Osteoblast (primary cell): ENCODE measurements at places on chromosomes 3 and 15. TPM values are rescaled to one million over a fixed set of nuclear protein-coding genes. Genes with fewer than 3 reads are reported as not detected.

DNA sequence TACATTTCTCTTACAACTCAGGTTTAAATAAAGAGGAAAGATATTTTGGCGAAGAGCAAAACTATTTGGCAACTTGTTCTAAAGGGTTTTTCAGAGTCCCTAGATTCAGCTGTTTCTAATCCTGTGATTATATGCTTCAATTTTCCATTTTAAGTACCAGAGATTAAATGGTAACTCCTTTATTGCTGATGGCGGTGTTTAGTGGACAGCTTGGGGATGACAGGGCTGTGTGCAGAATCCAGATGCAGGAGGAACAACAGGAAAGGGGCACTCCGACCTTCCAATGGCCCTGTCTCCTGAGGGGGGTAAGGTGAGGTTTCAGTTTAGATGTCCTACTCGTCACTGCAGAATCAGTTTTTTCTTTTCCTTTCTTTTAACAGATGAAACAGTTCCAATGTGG lies 405.0 kb downstream of the PDCD6IP start:
- no peak for DNase-seq

DNA sequence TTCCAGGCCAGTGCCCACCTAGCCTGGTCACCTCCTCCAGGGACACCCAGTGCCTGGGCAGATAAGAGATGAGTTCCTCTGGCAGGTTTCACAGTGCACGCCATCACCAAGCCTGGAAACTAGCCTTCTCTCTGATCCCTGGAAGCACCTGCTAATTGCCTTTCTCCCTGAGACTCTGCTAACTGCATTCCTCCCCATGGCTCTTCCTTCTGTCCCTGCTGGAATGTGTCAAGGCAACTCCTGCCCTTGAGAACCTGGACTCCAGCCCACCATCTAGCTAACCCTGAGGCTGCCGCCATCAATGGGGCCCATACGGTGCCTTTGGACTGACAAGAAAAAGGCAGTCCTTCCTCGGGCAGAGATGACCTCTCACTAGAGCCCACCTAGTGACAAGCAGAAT lies 18.5 kb downstream of the VIPR1 start:
- no peak for DNase-seq

GRCh38 chr15:29825227-29825626 lies 3.0 kb upstream of the TJP1 start:
- DNase-seq, result no peak

DNA sequence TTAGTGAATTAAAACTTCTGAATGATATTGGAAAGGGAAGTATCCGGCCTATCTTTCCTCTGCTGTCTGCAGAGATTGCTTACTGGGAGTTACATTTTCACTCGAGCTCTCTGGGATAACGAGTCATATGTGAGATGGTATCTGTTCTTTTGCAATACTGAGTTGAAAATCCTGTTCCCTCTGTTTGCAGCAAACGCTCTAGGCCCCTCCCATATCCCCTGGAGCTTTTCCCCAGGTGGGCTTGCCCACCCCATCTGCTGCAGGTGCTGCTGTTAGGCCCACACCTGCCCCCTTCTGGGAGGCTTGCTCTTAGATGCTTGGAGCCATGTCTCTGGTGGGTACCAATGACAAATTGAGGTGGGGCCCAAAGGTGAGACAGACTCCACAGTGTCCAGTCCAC lies 42.7 kb upstream of the MTMR10 start:
- no peak for DNase-seq

DNA sequence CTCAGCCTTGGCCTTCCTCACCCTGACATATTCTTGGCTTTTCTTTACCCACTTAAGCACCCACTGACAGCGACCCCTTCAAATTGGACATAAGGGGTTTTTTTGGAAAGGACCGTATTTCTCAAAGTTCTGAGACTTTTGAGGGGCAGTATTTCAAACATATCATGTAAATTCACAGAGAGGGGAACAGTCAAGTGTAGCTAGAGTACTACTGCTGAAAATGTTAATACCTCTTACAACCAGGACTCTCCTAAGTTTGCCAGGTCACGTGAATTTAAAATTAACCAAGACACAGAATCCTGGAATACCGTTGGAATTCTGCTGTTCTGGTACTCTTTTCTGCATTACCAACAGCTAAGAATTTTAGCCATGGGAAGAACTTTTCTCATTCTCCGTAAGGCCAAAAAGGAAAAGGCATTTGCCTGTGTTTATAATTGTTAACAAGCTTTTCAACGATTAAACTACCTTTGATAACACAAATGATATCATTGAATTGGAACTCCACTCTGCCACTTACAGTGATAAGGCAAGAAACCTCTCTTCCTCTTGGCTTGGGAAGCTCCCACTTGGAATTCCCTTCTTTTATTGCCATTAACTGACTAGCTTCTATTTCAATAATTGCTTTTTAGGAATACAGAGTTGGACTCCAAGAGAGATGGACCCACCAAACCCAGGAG lies 597 bp upstream of the GBE1 start:
- no peak for DNase-seq

- peak; percentile 88 for DNase-seq
Measured at GRCh38 chr3:42229942-42230688, 35.9 kb downstream of the CCK start.

DNA sequence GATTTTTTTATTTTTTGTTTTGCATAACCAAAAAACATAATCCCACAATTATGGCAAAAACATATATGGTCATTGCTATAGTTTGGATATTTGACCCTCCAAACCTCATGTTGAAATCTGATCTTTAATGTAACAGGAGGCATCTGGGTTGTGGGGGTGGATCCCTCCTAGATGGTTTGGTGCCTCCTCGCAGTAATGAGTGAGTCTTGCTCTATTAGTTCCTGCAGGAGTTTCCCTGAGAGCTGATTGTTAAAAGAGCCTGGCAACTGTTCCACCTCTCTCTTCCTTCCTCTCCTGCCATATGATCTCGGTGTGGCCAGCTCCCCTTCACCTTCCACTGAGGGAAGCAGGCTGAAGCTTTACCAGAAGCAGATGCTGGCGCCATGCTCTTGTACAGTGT lies 33.2 kb upstream of the TRIM59 start:
- DNase-seq, result no peak

GRCh38 chr3:166191411-166191810 lies 354.2 kb upstream of the BCHE start:
- DNase-seq, result no peak

GRCh38 chr3:146390957-146391356 lies 78.4 kb downstream of the PLSCR2 start:
- peak; percentile 48 for DNase-seq

DNA sequence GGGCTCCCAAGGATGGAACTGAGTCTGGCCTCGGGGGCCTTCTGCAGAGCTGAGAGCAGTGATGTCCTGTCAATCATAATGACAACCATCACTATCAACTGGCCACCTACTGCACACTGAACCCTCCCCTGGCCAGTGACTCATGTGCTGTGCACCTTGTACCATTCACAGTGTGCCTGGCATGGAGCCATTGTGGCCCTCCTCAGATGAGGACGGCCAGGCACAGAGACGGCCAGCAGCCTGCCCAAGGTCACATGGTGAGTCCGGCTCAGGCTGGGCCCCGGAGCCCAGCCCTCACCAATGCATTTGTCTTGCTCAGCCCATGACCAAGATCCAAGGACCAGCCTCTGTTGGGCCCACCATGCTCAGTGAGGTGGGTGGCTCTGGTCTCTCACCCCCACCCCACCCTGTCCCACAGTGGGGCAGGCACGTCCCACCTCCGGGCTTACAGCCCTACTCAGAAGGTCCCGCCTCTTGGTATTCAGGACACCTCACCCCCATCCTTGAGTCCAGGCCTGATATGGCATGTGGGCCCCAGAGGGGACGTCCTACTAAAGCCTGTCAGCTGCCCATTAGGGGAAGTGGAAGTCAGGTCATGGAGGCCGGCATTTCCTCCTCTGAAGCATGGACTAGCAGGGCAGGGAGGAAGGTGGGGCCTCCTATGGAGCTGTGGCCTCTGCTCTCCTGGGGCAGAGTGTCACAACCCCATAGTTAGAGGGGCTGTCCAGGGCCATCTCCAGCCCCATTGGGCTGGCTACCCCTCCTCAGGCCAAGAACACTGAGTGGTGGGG lies 35.9 kb upstream of the TMEM115 start:
- DNase-seq, result no peak

- no peak for DNase-seq
Measured at GRCh38 chr3:185912929-185913901, 24.6 kb downstream of the TRA2B start.

- no peak for DNase-seq
Measured at GRCh38 chr3:43178891-43179366, 73.0 kb upstream of the POMGNT2 start.

GRCh38 chr15:37002041-37002672 lies 98.2 kb downstream of the MEIS2 start:
- no peak for DNase-seq

GRCh38 chr3:150703299-150703755 lies 393 bp downstream of the ERICH6 start:
- DNase-seq, result peak; percentile 86

DNA sequence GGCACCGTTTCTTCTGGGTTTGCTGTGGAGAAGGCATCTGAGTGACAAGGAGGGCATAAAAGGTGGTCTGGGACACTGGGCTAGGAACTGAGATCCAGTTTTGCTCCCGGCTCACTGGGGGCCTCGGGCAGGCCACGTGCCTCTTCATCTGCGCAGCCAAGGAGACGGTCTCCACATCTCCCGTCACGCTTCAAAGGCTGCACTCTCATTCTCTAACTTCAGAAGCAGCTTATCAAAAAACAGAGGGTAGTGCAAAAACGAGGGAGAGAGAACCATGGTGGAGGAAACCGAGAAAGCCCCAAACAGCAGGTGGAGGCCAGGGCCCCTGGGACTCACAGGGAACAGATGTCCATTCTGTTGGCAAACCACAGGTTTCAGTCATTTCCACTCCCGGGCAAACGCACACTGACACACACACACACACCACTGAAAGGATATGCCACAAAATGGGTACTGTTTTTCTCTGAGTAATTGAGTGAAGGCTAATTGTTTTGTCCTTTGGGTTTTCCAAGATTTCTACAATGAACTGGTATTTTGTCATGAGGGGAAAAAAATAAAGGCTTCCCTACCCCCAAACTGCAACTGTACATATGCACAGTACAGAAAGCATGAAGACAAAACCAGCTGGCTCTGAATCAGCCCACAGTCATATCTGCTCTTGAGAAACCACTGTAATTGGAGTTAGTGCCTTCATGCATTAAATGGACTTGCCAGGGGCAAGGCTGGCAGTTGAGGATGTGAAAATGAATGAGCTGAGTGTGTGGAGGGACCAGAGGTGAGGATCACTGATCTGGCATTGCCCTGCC lies 71.9 kb downstream of the MGLL start:
- DNase-seq, result peak; percentile 91

DNA sequence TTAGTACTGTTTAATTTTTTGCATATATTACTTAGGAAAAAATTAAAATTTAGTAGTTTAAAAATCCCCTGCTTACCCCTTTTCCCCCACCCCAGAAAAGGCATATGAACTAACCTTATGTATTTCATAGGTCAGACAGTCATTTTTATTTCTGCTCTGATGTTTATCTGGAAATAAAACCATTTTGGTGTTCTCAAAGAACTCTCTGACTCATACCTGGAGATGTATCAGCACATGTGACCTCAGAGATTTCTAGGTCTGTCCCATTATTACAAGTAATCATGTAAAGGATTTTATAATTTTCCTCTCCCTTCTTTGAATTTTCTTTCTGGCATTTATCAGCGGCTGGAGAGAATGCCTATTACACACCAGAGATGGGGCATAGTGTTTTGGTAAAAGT lies 14.1 kb upstream of the CCR8 start:
- no peak for DNase-seq

- DNase-seq, result no peak
Measured at GRCh38 chr3:13064964-13065363, 8.3 kb downstream of the IQSEC1 start.

- DNase-seq, result no peak
Measured at GRCh38 chr15:60118146-60118545, 114.0 kb downstream of the FOXB1 start.

DNA sequence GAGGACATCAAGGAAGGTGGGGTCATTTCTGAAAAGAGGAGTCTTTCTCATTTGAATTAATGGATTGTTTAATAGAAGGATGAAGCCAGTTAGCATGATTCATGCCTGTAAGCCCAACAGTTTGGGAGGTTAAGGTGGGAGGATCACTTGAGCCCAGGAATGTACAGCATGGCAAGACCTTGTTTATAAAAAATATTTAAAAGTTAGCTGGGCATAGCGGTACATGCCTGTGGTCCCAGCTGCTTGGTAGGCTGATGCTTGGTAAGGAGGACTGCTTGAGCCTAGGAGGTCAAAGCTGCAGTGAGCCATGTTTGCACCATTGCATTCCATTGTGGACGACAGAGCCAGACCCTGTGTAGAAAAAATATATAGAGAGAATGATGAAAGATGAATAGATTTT lies 165.5 kb downstream of the ALCAM start:
- no peak for DNase-seq

The USP50 gene
- 1.1 and 1.8 TPM in 2 replicates for total RNA-seq

The IQCF5 gene
- total RNA-seq, result not detected in 2 replicates

The CORO2B gene
- total RNA-seq, result 10.5 and 14.1 TPM in 2 replicates

The KCNAB1 gene
- under 0.01 and 0.36 TPM in 2 replicates for total RNA-seq

The WNT5A gene
- total RNA-seq, result 116 and 145 TPM in 2 replicates

The DAZL gene
- total RNA-seq, result not detected in 2 replicates

The CMTM6 gene
- 102 and 141 TPM in 2 replicates for total RNA-seq

The SPESP1 gene
- 2.9 TPM in 2 replicates for total RNA-seq

The CCDC33 gene
- total RNA-seq, result 0.29 TPM in 1 of 2 replicates, not detected in the other
